NB4 (cell line): ENCODE measurements at places on chromosomes 5 and 9.

GRCh38 chr5:59330680-59331079, 562.8 kb downstream of the PDE4D start:
- DNase-seq, result no peak

DNA sequence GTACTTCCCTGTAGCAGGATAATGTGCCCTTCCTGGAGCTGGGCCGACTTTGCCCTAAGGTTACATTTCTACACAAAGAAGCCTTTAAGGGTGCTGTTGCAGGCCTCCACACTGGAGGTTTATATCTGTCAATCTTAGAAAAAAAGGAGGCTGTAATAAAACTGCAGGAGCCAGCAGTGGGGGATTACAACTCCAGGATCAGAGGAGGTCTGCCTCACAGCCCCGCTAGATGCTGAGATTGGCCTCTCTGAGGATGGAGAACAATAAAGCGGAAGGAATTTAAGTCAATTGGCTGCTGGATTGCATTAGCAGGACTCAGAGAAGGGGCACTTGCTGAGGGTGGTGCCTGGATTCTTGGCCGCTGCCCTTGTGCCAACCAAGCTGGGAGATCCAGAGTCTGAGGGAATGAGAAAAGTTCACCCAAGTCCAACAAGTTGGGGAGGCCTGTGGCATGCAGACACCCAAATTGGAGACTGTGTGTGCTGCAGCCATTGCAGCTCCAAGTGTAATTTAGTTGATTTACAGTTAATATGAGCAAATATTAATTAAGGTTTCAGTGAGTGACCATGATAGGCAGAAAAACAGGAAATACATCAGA, 99.0 kb upstream of the SSBP2 start:
- no peak for DNase-seq

- DNase-seq, result no peak
Observed at GRCh38 chr9:20028192-20028848, 239.5 kb upstream of the SLC24A2 start.

DNA sequence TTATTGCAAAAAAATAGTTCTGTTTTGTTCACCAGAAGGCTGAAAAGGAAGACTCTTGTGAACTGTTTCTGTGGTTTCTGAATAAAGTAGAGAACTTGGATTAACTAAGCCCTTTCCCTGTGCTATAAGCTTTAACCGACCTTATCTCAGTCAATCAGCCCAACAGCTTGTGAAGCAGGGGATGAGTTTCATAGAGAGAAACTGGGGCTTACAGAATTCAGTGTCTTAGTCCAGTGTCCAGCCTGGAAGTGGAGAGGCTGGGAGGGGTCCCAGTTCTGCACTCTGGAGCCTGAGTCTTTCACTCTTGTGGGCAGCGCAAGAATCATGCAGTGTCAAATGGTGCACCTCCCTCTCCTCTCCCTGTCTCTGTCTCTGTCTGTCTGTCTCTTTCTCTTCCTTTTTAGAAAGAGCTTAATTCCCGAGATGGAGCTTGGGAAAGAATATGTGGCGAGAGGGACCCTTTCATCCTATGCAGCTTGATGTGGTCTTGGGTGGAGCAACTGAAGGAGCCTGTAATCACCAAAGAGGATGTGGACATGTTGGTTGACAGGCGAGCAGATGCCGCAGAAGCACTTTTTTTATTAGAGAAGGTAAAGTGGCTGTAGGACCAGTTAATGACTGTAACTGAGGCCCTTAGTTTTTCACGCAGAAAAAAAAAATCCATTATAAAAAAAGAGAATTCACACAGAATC, 17.0 kb downstream of the PTPDC1 start:
- DNase-seq, result no peak

- DNase-seq, result no peak
Observed at GRCh38 chr9:92057226-92057625, 58.0 kb downstream of the SPTLC1 start.

DNA sequence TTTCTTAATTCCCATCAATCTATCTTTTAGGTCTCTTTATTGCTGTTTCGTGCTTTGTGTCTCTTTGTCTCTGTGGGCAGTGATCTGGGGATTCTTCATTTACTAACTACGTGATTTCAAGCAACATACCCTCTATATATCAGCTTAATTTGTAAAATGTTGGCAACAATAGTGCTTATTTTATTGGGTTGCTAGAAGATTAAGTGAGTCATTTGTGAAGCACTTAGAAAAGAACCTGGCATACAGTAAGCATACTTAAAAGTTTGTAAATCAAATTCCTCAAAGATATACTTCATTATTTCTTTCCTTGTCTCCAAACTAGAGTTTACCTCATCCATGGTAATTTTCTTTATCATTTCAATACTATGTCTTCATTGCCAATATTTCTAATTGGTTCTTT, 669.7 kb downstream of the MAT2B start:
- no peak for DNase-seq

DNA sequence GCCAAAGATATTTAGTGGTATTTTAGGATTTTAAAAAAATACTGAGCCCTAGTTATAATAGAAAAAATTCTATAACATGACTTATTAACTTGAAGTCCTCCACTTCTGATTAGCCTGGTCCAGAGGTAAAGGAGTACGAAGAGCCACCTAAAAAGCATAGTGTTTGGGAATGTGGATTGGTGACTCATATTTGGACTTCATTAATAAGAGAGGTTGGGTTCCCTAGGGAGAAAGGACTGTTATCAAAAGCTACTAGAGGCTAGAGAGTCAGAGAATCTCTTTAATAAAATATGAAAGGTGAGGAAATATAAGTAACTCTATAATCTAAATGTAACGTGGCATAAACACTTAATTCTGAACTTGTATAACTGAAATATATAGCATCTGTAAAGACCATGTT, 180.7 kb upstream of the TARS1 start:
- no peak for DNase-seq

DNA sequence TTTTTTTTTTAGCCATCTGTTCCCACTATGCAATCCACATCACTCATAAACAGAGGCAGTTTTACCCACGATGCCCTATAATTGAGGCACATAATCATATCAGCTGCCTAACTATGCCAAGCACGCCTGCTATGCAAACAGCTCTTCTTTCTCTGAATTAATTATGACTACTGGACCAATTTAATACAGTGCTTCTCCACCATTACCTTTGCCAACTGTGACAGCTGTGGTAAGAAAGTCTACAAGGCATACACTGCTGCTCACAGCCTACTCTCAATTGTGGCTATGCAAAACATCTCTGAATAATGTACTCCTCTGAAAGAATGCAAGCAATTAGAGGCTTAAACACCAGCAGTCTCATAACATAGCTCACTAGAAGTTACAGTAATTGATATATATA, 97.1 kb downstream of the DTWD2 start:
- no peak for DNase-seq

DNA sequence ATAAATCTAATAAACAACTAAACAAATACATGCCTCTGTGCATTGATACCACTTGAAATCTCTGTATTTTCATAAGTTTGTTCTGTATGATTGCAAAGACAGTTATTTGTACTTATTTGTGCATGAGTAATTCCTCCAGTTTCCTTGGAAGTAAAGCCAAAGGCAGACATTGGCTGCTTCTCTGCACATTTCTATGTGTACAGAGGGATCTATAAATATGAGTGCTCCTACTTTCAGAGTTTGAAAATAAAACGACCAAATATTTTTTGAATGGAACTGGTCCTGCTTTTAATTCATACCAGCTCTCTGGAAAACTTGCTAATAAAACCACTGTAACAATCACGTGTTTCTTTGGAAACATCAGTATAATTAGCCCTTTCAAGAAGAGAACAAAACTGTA, 306.5 kb downstream of the MAN2A1 start:
- DNase-seq, result no peak

DNA sequence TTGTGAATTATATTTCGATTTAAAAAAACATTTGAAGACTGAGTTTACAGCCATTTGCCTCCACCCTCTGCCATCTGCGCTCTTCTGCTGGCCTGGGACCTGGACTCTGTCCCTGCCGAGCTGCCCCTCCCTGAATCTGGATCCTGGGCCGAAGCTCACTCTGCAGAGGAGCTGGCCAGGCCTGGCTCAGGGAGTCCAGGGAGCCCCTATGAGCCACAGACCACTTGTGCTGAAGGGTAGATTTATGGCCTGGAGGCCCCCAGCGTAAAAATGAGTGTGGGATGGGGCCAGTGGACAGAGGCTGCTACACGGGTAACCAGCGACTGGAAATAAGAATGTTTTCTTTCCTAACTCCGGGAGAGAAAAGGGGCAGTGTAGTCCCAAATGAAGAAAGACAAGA, 129.8 kb downstream of the FGF18 start:
- DNase-seq, result no peak

DNA sequence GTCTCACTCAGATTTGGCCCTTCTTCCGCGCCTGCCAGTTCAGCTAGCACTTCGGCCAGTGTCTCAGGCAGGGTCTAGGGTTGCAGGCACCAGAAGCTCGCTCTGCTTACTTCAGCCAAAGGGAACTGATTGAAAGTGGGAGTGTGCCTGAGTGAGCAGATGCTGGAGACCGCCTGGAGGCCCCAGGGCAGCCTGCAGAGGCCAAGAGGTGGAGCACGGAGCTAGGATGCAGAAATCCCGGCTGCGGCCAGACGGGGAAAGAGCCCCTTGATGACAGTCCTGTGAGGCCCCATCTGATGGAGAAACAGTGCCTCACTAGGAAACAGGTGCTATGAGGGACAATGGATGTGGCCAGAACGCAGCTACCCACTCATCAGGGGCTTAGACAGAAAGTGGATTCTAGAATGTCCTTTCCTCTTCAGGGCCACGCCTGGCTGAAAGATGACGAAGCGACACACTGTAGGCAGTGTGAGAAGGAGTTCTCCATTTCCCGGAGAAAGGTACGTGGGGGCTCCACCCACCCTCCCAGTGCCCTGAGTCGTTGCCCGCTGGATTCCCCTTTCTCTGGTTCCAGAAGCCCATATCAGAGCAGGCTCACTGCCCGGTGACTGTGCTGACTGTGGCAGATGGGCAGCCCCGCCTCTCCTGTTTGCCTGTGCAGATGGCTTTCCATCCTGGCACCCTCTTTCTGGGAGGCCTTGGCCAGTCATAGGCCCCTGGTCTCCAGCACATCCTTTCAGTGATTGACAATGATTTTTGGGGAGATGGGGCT, 16.1 kb downstream of the HNRNPH1 start:
- DNase-seq, result peak; percentile 9

DNA sequence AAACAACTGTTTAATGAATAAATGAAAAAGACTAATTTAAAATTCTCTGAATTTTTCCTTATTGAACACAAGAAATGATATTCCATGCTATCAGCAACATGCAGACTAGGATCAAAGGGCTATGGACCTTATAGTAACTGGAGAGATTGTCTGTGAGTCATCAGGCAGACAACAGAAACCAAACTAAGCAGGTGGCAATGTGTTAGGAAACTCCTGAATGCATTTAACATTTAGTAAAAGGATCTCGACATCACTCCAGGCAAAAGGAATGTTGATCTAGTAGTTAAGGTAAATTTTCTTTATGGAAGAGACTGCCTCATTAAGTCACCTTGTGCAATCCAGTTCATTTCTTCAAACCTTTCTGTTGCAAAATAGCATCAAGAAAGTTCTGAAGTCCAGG, 58.4 kb downstream of the ARL15 start:
- DNase-seq, result no peak

GRCh38 chr9:35696520-35697215, 6.9 kb upstream of the TPM2 start:
- peak; percentile 44 for DNase-seq

DNA sequence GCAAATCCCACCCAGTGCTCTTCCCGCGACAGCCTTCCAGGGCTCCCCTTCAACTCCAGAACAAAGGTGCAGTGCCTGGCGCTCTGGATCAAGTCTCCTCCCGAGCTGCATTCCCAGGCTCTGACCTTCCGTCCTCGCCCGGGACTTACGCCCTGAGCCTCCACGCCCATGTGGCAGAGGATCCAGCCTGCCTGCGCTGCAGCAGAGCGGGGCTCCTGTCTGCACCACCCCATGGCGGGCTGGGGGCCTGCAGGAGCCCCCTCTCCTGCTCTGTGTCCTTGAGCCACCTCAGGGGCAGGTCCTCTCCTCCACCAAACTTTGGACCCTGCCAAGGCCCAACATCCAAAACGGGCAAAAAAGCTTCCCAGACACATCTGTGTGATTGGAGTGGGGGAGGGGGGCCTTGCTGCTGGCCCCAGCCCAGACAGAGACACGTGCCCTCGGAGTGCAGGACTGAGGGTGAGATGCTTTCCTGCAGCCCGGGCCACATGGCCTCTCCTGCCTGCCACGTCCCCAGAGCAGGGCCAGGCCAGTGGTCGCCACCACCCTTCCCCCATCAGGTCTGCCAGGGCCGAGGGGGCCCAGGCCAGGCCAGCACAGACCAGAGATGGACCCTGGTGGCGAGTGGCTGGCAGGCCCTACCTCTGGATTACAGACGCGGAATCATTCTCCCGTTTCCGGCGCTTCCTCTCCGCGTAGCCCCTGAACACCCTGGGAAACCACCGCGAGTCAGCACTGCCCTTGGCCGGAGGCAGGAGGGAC, 4.4 kb downstream of the NSMF start:
- DNase-seq, result no peak

- DNase-seq, result no peak
Observed at GRCh38 chr9:116628716-116629115, 58.4 kb upstream of the TRIM32 start.

GRCh38 chr9:15837079-15837679, 284.3 kb downstream of the CCDC171 start:
- DNase-seq, result peak; percentile 74

DNA sequence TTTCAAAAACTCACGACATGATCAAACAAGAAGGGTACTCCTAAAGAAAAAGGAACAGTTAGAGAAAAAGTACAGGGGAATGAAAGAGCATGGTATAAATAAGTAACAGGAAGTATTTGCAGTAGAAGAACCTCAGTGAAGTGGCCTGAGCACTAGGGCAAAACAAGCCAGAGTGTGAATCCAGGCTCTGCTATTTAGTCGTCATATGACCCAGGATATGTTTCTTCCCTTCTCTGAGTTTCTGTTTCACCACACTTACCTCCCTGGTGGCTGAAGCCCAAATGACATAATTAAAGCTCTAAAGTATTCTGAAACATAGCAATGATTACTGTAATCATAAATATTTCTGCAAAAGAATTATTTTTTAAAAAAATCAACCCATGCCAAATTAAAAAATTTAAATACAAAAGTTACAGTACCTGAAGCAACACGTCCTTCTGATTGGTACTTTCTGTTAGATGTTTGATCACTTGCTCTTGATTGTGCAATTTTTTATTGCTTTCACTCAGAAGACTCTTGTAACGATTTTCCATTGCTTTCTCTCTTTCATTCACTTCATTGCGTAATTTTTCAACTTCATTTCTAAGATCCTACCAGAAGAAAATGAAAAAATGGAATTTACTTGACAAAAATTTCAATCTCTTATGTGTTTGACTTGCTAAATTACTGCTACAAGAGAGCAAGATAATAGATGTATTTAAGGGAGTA, 88.9 kb downstream of the CDK5RAP2 start:
- DNase-seq, result peak; percentile 85

DNA sequence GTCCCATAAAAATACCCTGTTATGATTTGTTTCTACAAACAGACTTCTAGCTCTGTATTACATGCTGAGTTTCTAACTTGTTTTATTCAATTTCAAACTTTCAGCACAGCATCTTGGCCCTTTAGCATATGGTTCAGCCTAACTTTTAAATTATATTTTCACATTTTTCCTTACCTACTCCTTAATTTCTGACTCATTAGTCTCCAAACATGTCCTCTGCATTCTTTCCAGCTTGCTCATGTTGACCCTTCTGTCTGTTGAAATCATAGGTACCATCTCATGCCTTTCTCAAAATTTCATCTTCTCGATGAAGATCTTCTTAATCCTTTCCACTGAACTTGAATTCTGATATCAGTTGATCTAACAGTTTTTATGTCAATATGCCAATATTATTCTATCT, 200.9 kb upstream of the RIOK2 start:
- DNase-seq, result no peak
